NCI-H2107 (cell line): ENCODE measurements at places on chromosomes 12 and 14.

- no peak for DNase-seq
These were observed 112.7 kb downstream of the NCOR2 start for GRCh38 chr12:124454735-124455134.

DNA sequence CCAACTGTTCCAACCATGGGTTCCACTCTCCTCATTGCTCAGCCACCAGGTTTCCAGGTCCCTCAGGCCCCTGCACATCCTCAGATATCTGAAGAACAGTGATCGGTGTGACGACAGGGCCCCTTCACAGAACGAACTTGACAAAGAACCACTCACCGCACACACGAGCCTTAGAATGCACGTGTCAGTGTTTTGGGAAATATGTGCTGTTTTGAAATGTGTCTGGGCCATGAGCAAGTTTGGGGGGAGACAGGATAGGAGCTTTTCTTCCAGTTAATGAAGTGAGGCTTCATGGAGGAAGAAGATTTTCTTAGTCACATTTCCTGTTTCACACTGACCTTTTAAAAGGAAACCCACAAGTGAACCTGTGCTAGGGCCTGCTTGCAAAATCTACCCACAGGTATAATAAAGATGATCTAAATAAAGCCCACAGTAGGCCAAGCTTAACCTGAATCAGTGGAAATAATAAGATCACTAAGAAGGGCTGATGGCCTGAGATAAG lies 58.6 kb downstream of the ZFP36L1 start:
- DNase-seq = no peak

DNA sequence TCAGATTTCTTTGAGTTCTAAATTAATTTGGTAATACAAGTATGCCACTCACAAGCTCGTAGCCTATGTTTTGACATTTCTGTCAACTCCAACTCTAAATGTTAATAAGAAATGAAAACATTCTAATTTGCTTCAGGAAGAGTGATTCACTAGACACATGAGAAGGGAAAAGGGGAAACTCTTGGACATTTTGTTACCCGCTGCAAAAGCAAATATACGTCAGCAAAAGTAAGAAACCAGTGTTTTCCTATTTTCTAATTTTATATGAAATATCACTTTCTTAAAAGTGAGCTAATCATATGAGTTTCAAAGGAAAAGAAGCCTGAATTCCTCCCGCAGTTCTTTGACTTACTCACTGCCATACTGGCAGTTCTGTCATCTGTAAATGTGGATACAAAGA lies 162.3 kb downstream of the GRIP1 start:
- no peak for DNase-seq

DNA sequence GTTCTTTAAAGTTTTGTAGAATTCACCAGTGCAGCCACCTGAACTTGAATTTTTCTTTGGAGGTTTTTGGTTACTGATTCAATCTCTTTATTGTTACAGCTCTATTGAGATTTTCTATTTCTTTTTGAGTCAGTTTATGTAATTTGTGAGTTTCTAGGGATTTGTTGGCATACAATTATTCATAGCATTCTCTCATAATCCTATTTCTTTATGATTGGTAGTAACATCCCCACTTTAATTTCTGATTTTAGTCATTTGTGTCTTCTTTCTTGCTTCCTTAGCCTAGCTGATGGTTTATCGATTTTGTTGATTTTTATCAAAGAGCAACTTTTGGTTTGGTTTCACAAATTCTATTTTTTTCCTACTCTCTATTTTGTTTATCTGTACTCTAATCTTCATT lies 17.9 kb upstream of the BBS10 start:
- no peak for DNase-seq

DNA sequence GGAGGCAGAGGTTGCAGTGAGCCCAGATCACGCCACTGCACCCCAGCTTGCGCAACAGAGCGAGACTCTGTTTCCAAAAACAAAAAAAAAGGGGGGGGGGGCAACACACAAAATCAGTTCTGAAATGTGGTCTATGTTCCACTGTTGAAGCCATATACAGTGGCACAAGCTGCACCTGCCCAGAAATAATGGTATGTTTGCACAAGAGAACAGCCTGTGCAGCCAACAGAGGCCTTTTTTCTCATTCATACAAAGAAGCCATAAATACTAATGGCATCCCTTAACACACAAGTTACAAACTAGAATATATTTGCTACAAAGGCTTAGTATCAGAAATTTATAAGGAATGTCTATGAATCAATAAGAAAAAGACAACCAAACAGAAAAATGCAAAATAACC lies 37.1 kb downstream of the ITPR2 start:
- DNase-seq = no peak

DNA sequence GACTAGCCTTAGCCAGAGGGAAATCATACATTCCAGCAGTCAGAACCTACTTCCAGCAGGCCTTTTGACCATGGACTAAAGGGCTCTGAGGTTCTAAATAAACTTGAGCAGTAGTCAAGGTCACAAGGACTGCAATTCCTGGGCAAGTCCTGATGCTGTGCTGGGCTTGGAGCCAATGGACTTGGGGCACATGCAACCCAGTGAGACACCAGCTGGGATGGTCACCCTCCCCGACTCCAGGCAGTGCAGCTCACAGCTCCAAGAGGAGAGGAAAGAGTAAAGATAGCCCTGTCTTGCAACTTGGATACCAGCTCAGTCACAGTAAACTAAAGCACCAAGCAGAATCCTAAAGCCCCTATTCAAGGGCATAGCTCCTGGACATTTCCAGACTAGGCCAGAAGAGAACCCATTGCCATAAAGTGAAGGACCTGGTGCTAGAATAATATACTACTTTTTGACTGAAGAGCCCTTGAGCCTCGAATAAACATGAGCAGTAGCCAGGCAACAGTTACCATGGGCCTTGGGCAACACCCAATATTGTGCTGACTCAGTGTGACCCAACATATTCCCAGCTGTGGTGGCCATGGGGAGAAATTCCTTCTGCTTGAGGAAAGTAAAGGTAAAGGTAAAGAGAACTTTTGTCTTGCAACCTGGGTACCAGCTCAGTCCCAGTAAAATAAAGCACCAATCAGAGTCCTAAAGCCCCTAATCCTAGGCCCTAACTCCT lies 226.2 kb upstream of the CLEC14A start:
- DNase-seq = no peak

GRCh38 chr14:93788543-93789227 lies 400 bp upstream of the PRIMA1 start:
- DNase-seq = peak; percentile 50
